NCI-H1092 treated with DMSO at 0.1 percent for 48 hours (cell line): ENCODE measurements at places on chromosomes 2 and 18.

DNA sequence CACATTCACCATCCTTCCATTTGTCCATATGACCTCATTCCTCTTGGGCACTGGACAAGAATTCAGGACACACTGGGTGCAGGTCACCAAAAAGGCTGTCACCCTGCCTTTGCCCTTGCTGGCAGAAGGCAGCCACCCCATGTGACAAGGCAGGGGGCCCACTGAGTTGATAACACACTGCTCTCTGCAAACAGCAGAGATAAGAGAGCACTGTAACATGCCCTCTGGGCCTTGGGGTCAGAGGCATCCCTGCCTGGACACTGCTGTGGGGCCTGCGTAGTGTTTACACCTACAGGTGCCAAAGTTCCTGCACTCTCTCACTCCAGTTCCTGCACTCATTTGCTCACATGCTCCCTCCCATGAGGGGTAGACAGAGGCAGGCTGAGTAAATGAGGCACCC, 344.7 kb upstream of the TCF4 start:
- DNase-seq = no peak

DNA sequence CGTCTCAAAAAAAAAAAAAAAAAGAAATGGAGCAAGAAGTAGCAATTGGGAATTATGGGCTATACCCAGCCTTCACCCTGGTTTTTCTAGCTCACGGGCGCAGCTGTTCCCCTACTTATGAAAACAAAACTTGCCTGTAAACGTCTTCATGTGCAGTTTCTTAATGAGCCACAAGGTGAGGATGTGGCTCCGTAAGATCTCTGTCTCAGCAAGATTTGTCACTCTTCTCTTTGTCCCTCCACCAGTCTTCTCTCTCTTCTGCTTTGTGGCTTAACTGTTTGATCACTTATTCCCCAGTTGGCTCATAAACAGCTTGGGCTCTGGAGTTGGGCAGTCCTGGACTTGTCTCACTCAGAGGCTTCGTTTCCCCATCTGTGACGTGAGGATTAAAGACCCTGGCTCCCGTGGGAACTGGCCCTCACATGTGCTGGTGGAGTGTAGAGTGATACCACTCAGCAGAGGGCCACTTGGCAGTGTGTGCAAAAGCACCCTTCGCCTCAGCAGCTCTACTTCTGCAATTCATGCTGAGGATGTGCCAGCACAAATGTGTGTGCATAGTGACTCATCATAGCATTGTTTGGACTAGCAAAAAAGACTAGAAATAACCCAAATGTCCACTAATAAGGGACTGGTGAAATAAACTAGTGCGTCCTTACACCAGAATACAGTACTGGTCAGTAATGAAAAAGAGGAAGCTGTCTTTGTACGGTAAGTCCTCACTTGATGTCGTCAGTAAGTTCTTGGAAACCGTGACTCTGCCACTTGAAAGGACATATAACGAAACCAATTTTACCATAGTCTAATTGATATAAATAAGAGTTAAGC, 8.7 kb downstream of the CEP68 start:
- DNase-seq = peak; percentile 21

DNA sequence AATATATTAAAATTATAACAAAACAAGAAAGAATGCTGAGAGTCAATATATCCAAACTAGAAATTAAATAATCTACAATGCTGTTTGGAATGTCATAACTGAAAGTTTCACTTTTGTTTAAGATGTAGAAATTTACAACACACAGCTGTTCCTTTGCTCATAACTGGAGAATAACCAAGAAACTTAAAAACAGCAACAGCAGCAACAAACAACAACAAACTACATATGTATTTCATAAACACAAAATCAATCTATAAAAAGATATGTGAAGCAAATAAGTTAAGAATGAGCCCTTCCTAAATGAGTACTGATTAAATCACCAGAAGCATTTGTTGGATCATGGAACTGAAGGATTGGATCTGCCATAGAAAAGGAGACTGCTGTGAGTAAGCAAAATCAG, 456.5 kb upstream of the ZNF804A start:
- no peak for DNase-seq

DNA sequence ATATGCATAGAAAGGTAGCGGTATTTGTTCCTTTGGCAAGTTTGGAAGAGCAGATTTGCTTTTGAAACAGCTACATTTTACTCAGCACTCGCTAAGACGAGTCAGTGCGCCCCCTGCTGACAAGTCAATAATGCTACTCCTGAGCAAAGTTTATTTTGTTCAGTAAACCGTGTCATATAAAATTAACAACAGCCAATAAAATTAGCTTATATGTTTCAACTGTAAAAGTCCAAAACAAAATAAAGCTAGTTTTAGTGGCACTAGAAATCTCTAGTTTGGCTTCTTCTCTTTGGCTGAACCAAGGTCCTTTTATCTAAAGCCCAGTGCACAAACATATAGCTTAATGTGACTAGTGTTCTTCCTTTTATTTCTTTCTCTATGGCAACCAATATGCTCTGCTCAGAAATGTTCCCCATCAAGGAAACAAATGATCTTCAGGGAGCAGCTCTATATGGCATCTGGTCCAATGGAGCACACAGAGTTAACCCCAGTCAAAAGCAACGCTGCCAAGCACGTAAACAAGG, 4.2 kb upstream of the POU3F3 start:
- peak; percentile 46 for DNase-seq

GRCh38 chr2:30336978-30337841, 105.9 kb downstream of the LBH start:
- DNase-seq = no peak

DNA sequence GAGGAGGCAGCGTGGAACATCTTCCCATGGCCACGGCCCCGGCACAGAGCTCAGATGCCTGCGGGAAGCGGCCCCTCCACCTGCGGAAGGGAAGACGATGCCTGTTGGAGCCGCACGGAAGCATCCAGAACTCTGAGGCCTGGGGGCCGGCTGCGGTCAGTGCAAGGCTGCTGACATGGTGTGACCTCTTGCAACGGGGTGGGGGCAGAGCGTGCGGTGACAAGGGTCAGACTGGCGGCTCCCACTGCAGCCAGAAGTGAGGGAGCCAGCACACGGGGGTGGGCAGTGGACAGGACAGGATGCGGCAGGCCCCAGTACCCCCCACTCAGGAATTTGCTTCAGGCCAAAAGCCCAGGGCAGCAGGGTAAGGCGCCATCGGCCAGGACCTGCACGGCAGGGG, 48.8 kb downstream of the SLC66A2 start:
- DNase-seq = no peak
